ENCODE measurements at places on chromosomes 2 and 18.

- no peak for DNase-seq
Observed at GRCh38 chr2:238709325-238710025, 138.4 kb upstream of the TWIST2 start.

- no peak for DNase-seq
Observed at GRCh38 chr2:3814706-3815245, 111.4 kb downstream of the DCDC2C start.

GRCh38 chr2:26811261-26811660 is 25.4 kb downstream of the CENPA start:
- no peak for DNase-seq

DNA sequence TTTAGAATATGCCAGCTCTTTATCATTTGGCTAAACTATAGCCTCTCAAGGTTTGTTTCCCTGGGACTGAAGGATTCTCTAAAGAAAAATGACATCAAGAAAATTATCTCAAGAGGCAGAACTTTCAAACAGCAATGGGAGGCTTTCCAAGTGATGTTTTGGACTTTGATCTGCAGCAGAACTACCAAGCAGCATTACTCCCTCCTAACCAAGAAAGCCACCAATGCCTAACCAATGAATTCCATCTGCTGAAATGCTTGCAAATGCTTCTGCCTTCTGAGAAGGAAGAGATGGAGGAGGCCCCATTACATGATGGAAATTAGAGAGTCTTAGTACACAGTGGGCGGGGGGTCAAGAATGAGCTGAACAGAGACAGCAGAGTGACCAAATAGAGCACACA is 95.1 kb upstream of the SLC35G4 start:
- no peak for DNase-seq

GRCh38 chr18:31302991-31303390 is 15.0 kb upstream of the DSG1 start:
- DNase-seq, result peak; percentile 71

DNA sequence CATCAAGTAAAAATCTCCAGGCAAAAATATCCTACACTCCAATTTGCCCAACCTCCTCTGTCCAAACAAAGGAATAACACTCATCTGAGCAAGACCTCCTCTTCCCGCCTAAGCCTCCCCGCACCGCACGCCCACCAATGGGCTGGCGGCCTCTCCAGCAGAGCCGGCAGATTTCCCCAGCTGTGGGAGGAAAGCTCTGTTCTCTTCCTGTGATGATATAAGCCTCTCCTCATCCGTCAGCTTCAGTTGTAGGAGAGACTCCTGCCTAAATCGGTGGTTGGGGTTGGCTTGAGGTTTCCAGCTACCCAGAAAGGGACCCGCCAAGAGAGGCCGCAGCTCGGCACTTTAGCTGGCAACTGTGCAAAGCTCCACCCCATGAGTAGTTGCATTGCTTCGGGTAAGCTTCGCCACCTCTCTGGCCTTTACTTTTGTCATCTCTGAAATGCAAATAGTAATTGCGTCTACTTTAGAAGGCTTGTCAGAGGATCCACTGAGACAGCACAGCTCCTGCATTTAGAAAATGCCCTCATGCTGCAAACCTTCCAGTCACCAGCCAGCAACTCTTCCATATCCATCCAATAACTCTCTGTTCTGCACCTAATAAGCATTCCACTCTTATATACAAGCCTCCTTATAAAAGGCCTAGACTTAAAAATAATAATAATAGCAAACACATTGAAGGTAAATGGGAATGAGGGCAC is 146.4 kb downstream of the MYT1L start:
- no peak for DNase-seq

All from amniotic epithelial cell (primary cell).